ENCODE measurements at places on chromosomes 2 and 18.

DNA sequence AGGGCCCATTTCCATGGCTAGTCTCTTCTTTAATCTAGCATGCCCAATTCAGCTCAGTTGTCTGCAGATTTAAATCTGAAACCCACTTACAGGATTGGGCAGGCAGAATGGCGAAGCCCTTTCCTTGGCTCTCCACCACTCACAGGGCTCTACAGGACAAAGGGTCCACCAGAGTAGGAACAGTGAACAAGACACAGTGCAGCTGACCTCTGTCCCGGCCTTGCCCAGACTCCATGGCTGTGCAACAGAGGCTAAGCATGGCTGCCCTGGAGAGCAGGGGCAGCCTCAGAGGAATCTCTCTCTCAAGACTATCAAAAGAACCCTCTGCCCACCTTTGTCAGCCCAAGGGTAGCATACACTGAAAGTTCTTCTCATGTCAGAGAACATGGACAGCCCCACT lies 9.7 kb upstream of the ATP6V1B1 start:
- peak; percentile 14 for DNase-seq

DNA sequence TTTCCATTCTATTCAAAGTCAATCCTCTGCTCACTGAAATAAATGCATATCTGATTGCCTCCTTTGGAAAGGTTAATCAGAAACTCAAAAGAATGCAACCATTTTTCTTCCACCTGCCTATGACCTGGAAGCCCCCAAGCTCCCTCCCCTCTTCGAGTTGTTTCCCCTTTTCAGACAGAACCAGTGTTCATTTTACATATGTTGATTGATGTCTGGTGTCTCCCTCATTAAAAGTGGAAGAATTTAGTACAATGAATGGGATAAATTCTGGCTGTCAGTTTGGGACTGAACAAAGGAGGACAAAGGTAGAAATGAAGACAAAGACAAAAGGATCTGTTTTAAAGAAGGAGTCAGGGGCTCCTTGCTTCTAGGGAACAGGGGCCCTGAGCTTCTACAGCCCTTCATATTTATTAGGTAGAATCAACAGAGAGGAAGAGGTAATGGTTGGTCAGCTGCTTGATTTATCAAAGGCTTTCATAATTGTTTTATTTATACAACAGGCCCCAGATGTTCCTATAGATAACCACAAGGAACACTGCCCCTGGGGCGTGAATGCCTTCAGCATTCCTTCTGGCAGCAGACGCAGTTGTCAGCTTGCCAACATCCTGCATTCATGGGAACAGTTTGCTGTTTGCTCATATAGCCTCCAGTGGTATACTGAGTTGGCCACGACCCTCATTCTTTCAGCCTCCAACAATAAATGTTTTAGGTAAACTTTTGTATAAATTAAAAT lies 949.8 kb upstream of the LRATD1 start:
- no peak for DNase-seq

DNA sequence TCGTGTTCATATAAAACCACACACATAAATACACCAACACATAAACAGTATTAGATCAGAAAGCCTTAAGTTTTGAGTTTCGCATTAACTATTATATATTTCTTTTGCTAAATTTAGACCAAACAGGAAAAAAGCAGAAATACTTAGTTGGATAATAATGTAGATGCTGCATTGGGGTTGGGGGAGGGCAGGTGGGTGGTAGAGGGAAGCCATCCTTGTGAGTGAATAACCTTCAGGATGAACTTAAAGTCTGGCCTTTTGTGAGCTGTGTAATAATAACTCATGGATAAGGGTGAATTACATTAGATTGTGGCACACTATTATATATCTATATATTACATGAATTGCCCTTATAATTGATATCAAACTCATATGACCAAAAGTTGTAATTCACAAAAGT lies 174.7 kb downstream of the WDR7 start:
- DNase-seq, result no peak

- DNase-seq, result no peak
Observed at GRCh38 chr2:422676-423435, 135.0 kb upstream of the ALKAL2 start.

DNA sequence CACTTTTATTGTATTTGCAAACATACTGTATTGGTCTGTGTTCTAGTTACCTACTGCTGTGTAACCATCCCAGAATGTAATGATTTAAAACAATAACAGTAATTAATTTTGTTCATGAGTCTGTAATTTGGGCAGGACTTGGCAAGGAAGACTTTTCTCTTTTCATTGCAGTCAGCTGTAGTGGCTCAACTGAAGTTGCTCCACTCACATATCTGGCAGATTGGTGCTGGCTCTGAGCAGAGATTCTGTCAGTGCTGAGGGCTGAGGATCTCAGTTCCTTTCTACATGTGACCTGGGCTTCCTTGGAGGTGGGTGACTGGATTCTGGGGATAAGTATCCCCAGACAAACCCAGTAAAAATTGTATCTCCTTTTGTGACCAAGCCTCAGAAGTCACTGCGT lies 26.6 kb downstream of the PTPN4 start:
- DNase-seq, result no peak

DNA sequence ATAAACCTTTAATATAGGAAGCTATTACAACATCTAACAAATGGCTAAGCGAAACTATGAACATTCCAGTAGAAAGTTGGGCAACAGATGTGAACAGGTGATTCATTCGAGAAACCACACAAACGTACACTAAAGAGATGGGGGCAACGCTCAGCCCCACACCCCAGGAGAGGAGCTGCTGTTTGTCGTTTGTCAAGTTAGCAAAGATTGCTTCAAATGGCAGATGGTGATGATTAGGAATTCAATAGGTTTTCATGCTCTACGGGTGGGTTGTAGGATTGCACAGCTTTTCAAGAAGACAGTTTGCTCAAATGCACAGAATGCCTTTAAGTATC lies 154.7 kb upstream of the HDAC4 start:
- no peak for DNase-seq

DNA sequence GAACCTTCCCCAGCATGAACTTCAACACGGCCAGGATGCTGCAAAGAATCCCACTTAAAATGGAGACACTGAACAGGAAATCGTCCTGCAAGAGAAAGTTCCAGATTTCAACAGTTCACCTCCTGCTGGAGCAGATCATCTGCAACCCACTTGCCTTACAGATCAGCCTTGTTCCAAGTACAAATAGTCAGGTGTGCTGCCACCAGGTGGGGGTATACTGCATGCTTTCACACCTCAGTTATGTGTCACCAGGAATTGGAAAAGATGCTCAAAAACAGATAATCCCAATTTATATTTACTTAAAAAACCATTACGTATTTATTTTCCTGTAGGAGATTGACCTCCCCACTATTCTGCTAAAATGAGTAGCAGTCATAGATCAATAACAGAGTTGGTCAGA lies 212.3 kb downstream of the MGAT5 start:
- DNase-seq, result no peak
